ENCODE measurements at places on chromosomes 6 and 20.

DNA sequence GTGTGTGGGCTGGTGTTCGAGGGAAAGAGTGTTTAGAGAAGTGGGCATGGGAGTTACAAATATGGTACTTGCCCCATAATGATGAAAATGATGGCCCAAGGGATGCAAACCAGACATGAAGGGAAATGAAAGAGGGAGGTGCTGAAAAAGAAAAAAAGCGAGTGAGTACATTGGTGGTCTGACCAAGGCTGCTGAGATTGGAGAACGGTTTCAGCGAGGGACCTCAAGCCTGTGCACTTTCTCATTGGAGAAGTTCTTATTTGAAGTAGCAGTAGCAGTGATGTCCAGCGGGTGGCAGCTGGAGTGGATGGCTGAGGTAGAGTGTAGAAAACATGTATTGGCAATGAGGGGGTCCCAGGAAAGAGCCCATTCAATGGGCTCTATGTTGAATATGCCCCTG is 54.8 kb downstream of the TNFAIP3 start:
- DNase-seq, result no peak

- no peak for DNase-seq
These were observed 14.7 kb upstream of the PTPRA start for GRCh38 chr20:2858591-2858990.

GRCh38 chr6:130933712-130934200 is 106.5 kb downstream of the SMLR1 start:
- DNase-seq, result peak; percentile 10

DNA sequence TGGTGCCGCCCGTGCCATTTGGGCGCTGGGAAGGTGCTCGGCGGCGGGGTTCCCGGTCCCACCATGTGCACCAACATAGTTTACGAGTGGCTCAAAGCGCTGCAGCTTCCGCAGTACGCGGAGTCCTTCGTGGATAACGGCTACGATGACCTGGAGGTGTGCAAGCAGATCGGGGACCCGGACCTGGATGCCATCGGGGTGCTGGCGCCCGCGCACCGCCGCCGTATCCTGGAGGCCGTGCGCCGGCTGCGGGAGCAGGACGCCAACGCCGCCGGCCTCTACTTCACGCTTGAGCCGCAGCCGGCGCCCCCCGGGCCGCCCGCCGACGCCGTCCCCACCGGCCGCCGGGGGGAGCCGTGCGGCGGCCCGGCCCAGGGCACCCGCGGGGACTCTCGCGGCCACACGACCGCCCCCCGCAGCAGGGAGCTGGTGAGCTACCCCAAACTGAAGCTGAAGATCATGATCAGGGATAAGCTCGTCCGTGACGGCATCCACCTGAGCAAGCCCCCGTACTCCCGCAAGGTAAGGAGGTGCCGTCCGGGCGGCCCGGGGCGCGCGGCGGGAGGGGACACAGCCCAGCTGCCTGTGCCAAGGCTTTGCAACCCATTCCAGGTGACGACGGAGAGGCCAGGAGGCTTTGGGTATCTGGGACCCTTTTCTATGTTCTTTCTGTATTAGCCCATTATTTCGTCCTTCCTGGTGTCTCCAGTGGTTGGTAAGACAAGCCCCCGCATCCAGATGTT is 547 bp downstream of the SAMD5 start:
- peak; percentile 26 for DNase-seq

DNA sequence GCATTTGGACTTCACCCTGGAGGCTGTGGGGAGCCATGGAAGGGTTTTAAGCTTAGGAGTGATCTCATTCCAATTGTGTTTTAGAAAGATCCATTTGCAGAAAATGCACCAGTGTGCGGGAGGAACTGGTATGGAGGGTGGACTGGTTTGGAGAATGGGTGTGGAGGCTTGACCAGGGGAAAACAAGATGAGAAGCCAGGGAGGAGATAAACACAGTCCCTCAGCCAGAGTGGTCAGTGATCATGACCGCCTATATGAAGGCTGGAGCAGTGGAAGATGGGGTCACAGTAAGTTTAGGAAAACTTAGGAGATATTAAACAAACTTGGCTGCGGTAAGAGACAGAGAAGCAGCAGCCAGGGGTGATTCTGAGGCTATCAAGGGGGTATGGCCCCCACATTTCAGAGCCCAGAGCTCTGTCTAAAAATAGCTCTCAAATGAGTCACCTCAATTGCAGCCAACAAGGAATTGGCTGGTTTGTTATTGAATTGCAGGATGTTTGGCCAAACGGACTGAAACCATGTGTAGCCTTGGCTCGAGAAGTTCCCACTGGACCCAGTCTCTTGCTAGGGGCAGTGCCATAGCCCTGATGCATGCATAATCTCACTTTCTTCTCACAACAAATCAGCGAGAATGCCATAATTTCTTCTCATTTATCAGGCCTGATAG is 159.9 kb upstream of the TOP1 start:
- no peak for DNase-seq

DNA sequence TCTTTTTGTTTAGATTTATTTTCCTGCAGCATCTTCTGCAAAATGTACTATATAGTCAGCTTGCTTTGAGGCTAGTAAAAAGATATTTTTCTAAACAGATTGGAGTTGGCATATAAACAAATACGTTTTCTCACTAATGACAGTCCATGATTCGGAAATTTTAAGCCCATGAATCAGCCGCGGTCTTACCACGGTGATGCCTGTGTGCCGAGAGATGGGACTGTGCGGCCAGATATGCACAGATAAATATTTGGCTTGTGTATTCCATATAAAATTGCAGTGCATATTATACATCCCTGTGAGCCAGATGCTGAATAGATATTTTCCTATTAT is 3.2 kb downstream of the FOXC1 start:
- DNase-seq, result no peak

GRCh38 chr6:170583756-170584180 is 669 bp downstream of the PDCD2 start:
- DNase-seq, result no peak

DNA sequence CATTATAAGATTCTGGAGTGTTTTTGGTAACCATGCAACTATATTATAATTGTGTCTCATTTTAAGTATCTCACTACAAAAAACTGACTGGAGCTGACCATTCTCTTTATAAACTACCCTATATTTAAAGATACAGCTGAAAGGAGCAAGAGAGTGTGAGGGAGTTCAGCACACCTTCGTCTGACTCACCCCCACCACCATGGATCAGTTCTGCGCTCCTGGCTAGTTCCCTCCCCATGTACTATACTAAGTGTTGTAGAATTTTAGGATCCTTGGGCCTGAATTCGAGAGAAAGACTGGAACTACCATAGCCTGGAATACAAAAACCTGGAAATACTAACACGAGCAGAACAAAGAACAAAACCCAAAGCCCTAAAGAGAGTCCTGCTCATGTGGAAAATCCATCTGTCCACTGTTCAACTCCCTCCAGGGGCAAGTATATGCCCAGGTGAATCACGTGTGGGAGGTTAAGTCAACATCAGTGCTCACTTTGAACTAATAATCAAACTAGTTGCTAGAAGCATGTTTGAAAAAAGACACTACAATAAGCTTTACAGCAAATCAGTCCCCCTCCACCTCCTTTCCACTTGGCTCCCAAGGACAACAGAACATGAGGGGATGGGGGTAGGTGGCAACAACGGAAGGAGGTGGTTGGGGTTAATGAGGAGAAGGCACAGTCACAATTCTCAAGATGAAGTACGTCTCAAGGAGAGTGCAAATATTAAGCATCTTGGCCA is 46.8 kb downstream of the ELOVL5 start:
- no peak for DNase-seq

DNA sequence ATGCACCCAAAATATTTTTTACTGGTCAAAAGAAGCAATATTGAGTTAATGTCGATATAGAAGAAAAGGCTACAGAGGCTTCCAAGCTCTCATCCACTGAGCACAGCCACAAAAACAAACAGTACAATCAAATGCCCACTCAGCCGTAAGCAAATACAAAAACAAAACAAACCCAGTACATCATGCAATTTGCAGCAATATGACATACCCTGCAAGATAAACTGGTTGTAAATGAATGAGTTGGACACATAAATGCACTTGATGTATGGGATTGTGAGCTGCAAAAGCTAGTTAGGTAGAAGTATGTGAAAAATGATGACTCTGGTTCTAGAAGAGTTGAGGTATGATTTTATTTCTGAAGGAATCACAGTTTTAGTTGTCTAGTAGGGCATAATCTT is 83.9 kb downstream of the SESN1 start:
- no peak for DNase-seq

DNA sequence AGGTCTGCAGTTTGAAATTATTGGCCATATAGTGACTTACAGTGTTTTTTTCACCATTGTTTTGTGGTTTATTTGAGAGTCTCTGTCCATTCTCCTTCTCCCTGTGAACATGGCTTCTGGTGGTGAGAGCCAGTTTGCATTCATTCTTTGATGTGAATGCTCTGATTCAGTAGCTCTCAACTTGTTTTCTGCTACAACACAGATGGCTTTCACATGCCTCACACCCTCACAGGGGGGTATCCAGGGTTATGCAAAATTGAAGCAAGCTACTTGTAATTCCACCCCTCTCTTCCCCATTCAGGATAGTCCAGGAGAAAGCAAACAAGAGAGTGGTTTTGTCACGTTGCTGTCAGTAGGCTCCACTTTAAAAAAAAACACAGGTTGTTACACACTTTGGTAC is 55.6 kb downstream of the SLX4IP start:
- DNase-seq, result no peak

- DNase-seq, result no peak
These were observed 1.6 kb downstream of the CCN2 start for GRCh38 chr6:131949620-131949908.

GRCh38 chr6:119344306-119344705 is 5.3 kb downstream of the MAN1A1 start:
- no peak for DNase-seq

GRCh38 chr6:133300896-133301295 is 59.7 kb downstream of the EYA4 start:
- no peak for DNase-seq

- DNase-seq, result no peak
These were observed 15.4 kb downstream of the SPINT3 start for GRCh38 chr20:45500022-45500421.

- DNase-seq, result no peak
These were observed 181.4 kb downstream of the TBX18 start for GRCh38 chr6:84582997-84583396.

DNA sequence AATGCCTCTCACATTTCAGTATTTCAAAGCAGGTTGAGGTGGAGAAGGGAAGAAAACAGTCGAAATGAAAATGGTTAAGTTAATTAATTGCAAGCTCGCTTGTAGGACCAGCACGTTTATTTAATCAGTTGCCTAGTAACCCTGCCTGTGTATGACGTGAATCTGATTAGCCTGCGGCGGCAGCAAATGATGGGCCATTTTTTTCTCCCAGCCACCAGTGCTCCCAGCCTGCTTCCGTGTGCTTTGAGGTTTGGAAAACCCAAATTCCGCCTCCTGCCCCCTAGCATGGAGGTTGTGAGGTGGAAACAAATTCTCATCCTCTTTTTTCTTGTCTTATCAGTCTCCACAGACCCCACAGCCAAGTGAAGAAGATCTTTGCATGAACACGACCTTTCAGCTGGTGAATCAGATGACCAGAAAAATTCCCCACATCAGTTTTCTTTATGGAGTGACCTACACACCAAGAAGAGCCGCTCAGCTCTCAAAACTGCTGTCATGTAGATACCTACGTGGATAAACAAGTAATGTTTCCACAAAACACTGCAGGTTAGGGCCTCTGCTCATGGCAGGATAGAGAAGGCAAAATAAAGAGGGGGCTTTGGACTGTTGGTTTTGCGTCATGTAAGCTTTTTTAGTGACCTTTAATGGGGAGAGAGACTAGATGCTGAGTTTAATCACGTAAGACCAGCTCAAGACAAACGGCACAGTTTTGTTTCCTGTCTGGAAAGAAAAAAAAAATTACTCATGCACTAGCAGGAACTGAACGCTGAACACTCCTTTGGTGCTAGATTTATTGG is 572.9 kb upstream of the NOX3 start:
- DNase-seq, result no peak

- no peak for DNase-seq
These were observed 2.8 kb downstream of the CMTR1 start for GRCh38 chr6:37435816-37436215.

- no peak for DNase-seq
These were observed 239.1 kb upstream of the CEP162 start for GRCh38 chr6:84466511-84466910.
